Ureter (tissue), 1 donor: ENCODE measurements at places on chromosomes 12 and 14. TPM values are rescaled to one million over a fixed set of nuclear protein-coding genes. Genes with fewer than 3 reads are reported as not detected.

Gene ABCC9
- total RNA-seq = 22.1 TPM

Gene SIVA1
- total RNA-seq = 56.5 TPM

Gene RACGAP1
- total RNA-seq = 5.3 TPM

Gene MAPK1IP1L
- 94.7 TPM for total RNA-seq

Gene CPNE8
- total RNA-seq = 20.4 TPM

Gene GPR68
- 3.0 TPM for total RNA-seq

Gene TCTN2
- 16.8 TPM for total RNA-seq

Gene TNFRSF1A
- total RNA-seq = 177 TPM

Gene KERA
- not detected for total RNA-seq

Gene IL31
- total RNA-seq = not detected

Gene CLMN
- 91.9 TPM for total RNA-seq

Gene ACVRL1
- 46.8 TPM for total RNA-seq

Gene CLEC6A
- total RNA-seq = not detected

Gene LRTM2
- not detected for total RNA-seq

Gene FAM181A
- total RNA-seq = not detected

Gene PCNX1
- total RNA-seq = 73.3 TPM

Gene MBIP
- total RNA-seq = 24.9 TPM

Gene PYGL
- total RNA-seq = 58.6 TPM

Gene OTX2
- not detected for total RNA-seq

Gene SIX6
- not detected for total RNA-seq

Gene BHLHE41
- total RNA-seq = 186 TPM

Gene IQSEC3
- 4.3 TPM for total RNA-seq

Gene PTHLH
- total RNA-seq = 0.86 TPM

Gene DPPA3
- total RNA-seq = not detected

Gene PROX2
- 0.13 TPM for total RNA-seq

Gene NR4A1
- 79.2 TPM for total RNA-seq

Gene DAO
- total RNA-seq = not detected

Gene ADGRD1
- total RNA-seq = 80.2 TPM

Gene OR6C3
- total RNA-seq = not detected

Gene C14orf93
- total RNA-seq = 10.8 TPM

Gene ACTN1
- 286 TPM for total RNA-seq

Gene KCNA5
- total RNA-seq = 0.13 TPM

Gene RTN1
- 5.2 TPM for total RNA-seq

Gene CELA1
- not detected for total RNA-seq

Gene CACNA2D4
- 3.4 TPM for total RNA-seq

Gene PDE3A
- 6.5 TPM for total RNA-seq

Gene DLK1
- 0.39 TPM for total RNA-seq
